ENCODE measurements at places on chromosomes 4 and X.

DNA sequence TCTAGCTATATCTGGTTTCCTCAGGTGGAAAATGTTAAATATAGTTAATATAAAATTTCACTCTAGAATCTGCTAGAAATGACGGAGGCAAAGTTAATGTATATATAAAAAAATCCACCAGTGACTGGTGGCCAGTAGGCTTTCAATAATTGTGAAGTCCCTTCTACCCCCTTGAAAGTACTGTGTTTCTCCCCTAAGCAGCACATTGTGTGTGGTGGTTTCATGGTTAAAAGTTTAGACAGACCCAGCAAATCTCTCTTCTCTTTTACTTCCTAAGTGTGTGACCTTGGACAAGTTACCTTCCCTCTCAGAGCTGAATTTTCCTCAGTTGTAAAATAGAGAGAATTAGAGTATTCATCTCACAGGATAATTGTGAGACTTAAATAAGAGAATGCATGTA is 600 bp upstream of the HEPH start:
- DNase-seq = no peak

DNA sequence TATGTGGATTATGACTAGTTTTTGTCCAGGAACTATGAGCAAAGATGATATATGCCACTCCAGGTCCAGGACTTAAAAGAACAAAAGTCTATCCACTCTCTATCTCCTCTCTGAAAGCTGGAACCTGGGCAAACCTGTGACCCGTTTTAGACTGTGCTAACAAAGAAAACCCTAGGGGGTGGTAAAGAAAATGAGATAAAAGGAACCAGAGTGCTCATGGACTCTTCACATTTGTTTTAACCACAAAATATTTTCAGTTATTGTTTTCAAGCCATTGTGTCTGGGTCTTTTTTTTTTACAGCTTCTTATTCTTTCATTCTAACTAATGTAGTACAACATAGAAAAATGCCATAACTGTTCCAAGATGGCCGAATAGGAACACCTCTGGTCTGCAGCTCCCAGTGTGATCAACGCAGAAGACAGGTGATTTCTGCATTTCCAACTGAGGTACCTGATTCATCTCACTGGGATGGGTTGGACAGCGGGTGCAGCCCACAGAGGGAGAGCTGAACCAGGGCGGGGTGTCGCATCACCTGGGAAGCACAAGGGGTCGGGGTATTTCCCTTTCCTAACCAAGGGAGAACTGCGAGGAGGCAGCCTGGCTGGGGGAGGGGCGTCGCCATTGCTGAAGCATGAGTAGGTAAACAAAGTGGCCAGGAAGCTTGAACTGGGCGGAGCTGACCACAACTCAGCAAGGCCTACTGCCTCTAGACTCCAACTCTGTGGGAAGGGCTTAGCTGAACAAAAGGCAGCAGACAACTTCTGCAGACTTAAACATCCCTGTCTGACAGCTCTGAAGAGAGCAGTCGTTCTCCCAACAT is 45.1 kb downstream of the CHM start:
- no peak for DNase-seq

- DNase-seq = no peak
These were observed 35.3 kb downstream of the FAM13A start for GRCh38 chr4:89021684-89022083.

DNA sequence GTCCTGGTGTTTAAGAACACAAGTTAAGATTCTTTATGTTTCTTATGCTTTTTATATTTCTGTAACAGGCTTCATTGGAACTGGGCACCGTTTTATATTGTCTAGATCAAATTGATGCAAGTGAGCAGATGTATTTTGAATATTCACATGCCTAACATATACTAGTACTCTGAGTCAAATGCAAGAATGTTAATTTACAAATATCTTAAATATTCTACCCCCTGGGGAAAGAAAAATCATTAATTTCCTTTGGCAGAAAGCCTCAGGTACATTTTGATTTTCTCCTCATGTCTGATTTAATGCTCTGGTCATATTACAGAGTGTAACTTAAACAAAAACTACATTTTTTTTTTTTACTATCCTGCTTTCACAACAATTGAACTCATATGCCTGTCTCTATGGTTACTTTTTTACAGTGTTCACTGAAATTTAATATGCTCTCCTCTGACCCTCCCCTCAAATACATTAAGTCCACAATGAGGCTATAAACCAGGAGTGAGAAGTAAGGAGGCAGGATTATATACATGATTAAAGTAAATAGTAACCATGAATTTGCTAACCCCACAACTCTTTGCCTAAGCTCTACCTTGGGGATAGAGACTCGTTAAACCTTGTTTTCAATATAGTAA is 2.4 kb upstream of the NSUN7 start:
- no peak for DNase-seq

DNA sequence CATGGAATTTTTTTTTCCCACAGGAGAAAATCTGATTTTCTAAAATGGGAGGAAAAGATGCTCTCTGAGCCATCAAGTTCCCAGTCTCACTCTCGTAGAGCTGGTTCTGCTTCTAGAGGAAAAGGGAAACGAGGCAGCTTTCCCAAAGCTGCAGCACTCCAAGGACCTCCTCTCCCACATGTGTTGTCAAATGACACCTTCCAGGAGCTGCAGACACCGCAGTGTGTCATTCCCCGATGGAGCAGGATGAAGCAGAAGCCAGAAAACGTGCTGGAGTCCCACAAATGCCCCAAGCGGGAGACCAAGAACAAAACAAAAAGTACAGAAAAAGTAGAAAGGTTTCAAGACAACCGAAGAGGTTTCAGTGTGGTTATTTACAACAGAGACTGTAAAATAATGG is 348.1 kb downstream of the ARHGAP10 start:
- DNase-seq = no peak

- no peak for DNase-seq
These were observed 19.7 kb upstream of the CXCL6 start for GRCh38 chr4:73816814-73817213.

GRCh38 chrX:65576160-65576559 is 41.6 kb upstream of the LAS1L start:
- no peak for DNase-seq

- DNase-seq = no peak
These were observed 2201.2 kb downstream of the ARAP2 start for GRCh38 chr4:34043131-34043530.

- DNase-seq = no peak
These were observed 990.0 kb upstream of the PABPC4L start for GRCh38 chr4:135191596-135191995.

GRCh38 chrX:68830419-68831404 is 1.9 kb downstream of the EFNB1 start:
- DNase-seq = no peak

DNA sequence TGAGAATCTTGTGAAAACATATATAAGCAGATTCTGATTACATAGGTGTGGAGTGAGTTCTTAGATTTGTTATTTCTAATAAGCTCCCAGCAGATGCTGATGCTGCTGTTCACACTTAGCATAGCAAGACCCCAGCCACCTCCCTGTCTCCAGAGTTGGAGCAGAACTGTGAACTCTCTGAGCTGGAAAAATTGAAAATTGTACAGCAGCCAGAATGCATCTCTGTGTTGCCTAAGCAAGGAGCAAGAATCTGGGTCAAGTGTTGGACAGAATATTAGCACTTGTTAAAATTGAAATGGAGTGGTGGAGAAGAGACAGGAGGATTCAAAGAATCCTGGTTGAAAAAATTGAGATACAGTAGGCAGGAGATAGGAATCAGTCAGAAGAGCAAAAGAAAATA is 146.6 kb upstream of the FAM47C start:
- DNase-seq = no peak

Measured in stimulated activated CD8-positive, alpha-beta memory T cell treated with anti-CD3 and anti-CD28 coated beads, Interleukin-7, amount 100 ng/mL, for 1 hour (primary cell).